ENCODE measurements at places on chromosomes 3 and 15. TPM values are rescaled to one million over a fixed set of nuclear protein-coding genes. Genes with fewer than 3 reads are reported as not detected.

- DNase-seq = peak; percentile 59
Observed at GRCh38 chr15:96053031-96053780, 277.3 kb upstream of the NR2F2 start.

DNA sequence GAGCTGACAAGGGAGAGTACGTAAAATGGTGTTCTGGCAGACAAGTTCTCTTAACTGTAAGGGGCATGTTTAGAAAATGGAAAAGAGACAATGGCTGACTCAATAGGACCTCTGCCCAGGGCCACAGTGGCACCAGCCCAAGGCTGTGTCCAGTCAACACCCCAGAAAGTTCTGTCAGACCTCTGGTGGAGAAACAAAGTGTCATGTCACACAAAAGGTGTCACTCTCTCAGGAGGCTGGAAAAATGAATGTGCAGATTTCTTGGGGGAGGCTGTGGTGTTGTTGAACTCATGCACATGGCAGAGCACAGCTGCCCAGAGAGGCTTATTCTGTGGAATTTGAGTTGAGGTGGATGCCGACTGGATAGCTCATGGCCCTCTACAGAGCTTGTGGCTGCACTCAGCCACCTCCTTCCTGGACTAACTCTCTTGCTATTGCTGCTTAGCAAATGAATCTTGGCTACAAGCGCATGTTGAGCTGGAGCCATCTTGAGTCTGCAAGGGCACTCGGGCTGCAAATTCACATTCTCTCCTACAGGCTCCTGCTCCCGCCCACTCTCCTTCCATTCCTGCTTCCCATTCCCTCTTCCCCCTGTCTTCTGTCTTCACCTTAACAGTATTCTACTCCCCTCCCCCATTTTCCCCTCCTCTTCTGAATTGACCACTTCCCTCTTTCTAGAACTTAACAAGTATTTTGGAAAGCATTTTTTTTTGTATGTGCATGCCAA, 55.8 kb upstream of the SLC7A14 start:
- no peak for DNase-seq

DNA sequence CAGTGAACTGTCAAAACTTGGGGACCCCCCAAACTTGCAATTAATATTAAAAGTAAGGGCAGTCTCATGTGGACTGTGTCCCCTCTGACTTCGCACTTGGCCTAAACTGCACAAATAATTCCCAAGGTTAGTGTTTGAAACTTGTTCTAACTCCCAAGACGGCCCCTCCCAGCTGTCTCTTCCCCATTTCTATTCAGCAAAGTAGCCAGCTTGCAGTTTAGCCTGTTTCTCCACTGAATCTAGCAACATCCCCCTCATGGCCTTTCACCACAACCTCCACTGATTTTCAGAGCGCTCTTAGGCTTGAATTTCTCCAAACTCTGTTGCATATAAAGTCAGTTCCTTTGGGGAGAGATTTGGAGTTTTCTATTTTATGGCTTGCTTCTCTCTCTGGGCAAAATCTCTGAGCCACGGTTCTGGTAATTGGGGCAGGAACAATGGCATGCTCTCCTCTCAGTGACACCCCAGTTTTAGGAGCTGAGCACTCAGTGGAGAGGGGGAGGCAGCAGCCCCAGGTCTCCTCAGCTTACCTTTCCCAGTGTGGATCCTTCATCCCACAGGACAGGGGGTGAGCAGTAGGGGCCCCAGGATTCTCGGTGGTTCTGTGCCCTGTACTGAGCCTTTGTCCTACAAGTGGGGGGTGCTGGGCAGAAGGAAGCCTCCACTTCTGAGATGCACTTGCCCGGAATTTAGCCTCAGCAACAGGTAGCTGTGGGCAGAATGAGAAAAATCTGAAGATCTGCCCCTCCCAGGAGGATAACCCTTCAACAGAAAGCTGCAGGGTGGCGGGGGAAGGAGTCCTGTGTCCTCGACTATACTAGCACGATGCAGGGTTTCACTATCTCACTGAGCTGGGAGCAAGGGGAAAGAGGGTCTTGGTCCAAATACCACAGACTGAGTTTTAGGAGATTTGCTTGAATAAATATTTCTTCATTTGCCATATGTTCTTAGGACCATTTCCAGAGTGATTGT, 39.3 kb upstream of the GATA2 start:
- no peak for DNase-seq

GRCh38 chr3:197833930-197834715, 43.1 kb downstream of the LRCH3 start:
- DNase-seq = no peak

DNA sequence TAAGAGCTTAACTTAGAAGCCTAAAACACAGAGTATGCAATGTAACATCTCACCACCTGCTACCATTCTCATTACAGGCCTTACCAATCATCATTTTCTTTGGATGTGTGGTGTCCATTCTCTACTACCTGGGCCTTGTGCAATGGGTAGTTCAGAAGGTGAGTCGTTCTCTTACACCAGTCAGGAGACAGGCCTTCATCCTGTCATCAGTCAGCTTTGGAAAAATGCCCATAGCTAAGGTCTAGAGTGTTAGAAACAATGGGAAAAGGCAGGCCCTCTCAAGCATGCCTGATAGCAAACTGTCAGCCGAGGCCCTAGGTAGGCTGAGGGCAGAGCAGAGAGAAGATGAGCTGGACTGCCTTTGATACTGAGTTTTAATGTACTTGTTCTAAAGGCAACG, 13.5 kb downstream of the SLC28A2 start:
- DNase-seq = no peak

DNA sequence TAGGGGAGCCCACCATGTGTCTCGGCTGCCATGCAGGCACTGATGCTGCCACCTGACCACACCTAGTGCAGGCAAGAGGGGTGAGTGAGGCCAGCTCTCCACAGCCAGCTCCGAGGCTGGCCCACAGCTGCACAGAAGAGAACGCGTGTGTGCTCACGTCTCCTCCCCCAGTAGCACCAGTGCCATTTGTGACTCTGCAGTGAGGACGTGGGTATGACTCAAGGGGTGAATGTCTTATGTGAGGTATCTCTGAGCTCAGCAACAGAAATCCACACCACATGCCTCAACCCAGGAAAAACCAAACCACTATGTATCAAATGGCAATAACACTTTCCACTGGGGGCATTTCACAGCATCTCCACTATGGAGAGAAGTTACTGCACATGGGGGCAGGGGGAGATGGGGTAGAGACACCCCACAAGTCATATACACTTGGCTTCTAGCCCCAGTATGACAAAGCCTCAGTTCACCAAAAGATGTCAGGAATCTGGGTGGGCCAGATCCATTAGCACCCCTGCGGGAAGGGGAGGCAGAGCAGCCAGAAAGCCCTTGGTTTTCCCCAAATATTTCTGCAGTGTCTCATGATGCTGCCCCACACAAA, 87.6 kb downstream of the LRIG1 start:
- no peak for DNase-seq

CCDC191 gene
- total RNA-seq = 4.3 TPM

A4GNT gene
- not detected for total RNA-seq

AVEN gene
- total RNA-seq = 13.5 TPM

Measured in breast epithelium (tissue), 4 donors.